ENCODE measurements at places on chromosomes 7 and 10.

- peak; percentile 36 for DNase-seq
Measured at GRCh38 chr7:151381348-151382078, 28.3 kb downstream of the WDR86 start.

DNA sequence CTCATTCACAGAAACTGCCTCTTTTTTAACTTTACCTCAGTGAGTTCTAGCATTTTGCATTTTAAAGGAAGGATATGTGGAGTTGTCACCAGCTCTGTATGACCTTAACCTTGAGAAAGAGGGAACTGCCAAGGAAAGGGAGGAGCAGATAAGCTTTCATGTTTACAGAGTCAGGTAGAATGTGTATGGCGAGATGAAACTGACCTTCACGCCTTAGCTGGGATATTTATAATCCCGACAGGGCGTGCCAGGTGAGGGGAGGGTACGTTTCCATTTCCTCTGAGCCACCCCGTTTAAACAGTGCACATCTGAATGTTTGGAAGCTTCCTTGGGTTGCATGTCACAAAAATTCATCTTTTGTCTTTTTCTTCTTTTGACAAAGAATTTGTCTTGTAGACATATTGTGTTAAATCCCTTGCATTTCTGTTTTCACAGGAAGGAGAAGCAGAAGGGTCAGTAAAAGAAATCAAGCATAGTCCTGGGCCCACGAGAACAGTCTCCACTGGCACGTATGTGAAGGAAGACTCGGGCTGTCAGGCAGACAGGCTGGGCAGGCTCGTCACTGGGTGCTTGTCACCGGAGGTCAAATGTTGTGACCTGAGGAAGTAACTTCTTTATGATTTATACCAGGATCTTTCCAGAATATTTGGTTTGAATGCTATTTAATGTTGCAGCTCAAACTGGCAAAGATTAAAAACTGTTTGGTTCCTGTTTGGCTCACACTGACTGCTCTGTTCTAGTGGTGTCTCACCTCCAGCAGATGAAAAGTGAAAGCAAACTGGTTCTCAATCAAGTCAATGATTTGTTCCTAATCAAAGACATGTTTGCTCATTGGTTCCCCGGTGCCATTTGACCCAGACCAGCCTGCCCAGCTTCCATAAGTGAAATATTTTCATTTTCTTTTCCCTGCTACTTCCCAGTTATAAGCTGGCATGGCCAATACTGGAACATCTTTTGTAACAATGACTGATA, 16.2 kb downstream of the OPTN start:
- no peak for DNase-seq

GRCh38 chr7:23120106-23120505, 14.5 kb downstream of the KLHL7 start:
- DNase-seq, result no peak

DNA sequence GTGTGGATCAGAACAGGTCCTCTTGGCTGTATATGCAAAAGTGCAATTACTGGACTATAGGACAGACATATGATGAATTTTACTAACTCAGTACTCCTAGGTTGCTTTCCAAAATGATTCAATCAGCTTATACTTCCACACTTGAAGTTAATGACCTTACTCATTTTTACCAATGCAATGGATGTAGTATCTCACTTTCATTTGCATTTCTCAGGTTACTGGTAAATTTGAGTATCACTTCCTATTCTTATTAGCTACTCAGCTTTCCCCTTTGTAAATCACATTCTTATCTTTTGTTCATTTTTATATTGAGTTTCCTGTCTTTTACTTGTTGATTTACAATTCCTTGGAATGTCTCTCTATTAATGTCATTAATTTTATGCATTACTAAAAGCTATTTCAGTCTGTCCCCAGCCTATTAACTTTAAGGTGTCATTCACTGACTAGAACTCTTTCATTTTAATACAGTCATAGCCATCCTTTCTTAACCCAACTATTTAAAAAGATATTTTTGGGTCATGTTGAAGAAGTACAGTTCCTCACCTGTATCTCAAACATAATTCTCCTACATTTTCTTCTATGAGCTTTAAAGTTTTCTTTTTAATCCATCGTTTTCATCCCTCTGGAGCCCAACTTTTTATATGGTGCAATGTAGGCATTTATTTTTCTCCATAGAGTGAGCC, 88.6 kb downstream of the VIM start:
- DNase-seq, result no peak

GRCh38 chr7:91824201-91824600, 56.3 kb downstream of the MTERF1 start:
- no peak for DNase-seq

GRCh38 chr7:128738570-128739047, 550 bp upstream of the CALU start:
- no peak for DNase-seq

DNA sequence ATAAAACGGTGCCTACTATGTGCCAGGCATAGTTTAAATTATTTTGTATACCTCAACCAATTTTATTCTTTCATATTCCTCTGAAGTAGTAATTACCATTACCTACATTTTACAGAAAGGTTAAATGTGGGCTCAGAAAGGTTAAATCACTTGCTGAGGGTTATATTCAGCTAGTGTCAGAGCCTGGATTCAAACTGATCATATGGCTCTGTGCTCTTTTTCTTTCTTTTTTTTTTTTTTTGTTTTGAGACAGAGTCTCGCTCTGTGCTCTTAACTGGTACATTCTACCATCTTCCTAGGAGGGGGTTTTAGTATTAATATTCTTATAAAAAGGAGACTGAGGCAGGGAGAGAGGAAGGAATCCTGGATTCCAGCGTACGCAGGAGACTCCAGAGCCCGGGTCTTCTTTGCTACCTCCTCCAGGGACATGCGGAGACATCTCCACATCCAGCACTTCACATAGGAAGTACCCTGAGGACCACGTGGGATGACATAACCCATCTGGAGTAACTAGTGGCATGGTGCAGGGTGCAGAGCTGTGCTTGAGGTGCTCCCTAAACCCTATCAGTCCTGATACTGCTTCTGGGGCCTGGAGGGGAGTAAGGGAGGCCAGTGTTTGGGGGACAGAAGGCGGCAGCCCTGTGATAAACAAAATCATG, 29.6 kb upstream of the ATXN7L1 start:
- no peak for DNase-seq

DNA sequence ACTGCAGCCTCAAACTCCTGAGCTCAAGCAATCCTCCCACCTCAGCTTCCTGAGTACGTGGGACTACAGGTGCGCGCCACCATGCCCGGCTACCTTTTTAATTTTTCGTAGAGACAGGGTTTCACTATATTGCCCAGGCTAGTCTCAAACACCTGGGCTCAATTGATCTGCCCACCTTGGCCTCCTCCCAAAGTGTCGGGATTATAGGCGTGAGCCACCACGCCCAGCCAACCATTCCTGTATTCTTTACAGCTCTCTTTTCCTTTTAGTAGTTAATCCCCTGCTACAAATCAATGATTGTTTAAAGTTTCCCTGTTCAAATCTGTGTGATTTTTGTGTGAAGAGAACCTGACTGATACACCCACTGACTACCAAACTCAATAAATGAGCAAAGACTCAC, 75.4 kb upstream of the SVIL start:
- no peak for DNase-seq

GRCh38 chr7:24388212-24388611, 104.2 kb downstream of the NPY start:
- no peak for DNase-seq

- no peak for DNase-seq
Measured at GRCh38 chr7:127448566-127448965, 56.1 kb upstream of the ZNF800 start.

DNA sequence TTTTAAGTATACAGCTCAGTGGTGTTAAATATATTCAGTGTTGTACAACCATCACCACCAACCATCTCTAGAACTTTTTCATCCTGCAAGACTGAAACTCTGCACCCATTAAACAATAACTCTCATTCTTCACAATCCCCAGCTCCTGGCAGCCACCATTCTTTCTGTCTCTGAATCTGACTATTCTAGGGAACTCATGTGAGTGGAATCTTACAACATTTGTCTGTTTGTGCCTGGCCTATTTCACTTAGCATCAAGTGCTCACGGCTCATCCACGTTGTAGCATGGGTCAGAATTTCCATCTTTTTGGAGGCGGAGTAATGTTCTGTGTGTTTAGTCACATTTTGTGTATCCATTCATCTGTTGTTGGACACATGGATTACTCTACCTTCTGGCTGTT, 40.8 kb upstream of the PFKFB3 start:
- DNase-seq, result no peak

DNA sequence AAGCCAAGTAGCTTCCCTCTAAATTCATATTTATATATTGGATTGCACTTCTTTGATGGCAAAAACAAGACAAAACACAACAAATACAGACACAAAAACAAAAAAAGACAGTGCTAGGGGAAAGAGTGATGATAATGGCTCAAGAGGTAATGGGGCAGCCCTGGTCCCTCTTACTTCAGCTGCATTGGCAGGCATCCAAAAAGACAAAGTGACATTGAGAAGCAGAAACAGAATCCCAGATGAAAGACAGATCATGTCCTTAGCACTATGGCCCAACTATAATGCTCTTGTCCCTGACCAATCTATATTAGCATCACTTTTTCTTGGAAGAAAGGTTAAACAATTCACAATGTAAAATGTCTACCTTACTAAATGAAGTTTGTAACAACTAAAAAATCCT, 76.2 kb downstream of the GPR85 start:
- no peak for DNase-seq

GRCh38 chr7:101833799-101834198, 16.4 kb downstream of the CUX1 start:
- no peak for DNase-seq

DNA sequence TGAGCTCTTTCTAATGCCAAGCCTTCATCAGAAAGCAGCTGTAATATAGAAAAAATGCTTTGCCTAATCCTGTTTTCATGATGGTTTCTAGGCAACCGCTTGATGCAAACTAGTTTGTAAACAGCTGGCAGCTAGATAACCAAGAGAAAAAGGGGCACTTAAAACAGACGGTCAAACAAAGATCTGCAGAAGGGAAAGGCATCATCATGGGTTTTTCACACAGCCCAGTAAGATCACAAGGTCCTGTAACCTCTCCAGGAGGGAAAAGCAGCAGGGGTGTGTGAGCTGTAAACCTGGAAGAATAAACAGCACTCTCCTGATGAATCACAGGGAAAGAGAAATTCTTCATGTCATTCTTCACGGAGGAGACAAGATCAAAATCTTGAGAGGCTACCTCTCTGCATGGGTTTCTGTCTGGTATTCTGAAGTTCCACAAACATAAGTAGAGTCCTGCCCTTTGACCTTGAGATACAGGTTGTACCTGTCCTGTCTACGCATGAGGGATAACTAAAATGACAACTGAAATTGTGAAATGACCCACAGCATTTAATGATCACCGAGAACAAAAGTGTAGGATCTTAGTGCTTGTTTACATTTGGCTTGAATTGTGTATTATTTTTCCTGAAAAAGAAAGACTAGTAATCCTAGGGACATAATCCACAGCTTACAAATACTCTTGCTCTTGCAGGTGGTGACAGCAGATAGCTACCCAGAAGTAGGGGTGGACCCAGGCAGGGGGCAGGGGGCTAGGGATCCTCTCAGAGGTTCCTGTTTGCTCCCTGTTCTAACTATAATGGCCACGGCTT, 48.0 kb downstream of the CREB3L2 start:
- DNase-seq, result no peak

DNA sequence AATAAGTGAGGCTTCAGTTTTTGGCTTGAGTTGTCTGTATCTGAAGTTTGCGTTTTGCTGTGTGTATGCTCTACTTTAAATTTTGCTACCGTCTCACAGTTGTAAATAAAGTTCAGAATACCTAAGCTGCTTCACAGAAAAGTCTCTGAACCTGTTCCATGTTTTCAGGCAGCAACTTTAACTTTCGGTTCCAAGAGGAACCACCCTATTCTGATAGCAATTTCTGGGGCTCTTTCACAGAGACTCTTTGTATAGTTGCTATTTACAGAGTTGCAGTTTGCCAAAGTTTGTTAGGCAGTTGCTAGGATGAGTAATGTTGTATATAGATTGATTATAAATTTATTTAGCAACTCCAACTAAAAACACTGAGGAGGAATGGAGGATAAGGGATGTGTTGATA, 5.7 kb downstream of the FAM221A start:
- DNase-seq, result no peak

DNA sequence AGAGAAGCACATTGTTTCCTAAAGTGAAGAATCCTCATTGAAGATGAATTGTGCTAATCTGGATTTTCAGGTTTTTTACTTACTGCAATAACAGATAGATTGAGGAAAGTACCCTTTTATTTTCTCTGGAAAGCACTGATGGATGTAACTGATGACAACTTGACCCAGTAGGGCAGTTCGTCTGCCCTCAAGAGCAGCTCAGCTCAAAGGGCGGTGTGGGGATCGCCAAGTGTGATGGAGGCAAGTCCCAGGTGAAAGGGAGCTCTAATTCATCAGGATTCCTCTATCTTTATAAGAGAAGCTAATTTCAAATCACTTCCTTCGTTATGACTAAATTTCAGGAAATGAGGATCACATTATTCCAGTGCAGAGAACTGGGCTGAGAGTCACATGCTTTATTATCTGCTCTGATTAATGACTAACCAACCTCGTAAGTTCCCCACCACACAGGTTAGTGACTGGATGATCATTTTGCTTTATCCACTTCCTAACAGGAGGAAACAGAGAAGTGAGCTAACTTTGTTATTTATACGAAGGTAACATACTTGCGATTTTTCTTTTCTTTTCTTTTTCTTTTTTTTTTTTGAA, 98.8 kb downstream of the PFKFB3 start:
- no peak for DNase-seq

GRCh38 chr10:69057951-69058297, 30.0 kb upstream of the SRGN start:
- no peak for DNase-seq

DNA sequence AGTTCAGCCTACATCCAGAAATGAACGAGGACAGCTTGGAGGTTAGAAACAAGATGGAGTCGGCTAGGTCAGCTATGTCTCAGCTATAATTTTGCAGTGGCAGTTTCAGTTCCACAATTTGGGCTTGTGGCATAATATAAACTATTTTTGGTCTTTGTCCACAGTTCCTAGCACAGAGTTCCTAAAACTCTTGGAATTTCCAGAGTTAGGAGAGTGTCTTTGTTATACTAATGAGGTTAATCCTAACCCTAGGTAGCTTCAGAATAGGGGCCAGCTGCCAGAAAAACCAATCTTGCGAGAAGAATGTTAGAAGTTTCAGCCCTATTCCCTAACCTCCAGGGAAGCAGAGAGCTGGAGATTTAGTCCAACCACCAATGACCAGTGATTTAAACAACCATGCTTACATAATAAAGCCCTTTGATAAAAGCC, 131.9 kb downstream of the AKR1D1 start:
- DNase-seq, result no peak

DNA sequence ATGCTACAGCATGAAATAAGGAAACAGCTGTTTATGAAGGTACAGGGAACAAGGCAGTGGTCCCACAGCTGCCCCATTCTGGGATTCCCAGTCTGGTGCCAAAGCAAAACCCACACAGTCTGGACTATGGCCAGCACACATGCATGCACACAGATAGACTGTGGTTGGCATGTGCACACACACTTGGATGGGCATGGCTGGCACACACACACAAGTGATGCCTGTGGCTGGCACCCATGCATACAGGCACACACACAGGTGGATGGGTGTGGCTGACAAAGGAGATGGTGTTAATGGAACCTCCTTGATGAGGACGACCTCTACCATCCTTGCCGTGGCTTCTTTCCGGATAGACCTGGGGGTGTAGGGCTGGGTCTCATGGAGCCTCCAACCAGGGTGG, 114.0 kb upstream of the LYZL2 start:
- DNase-seq, result no peak

- peak; percentile 82 for DNase-seq
Measured at GRCh38 chr10:119413471-119414080, 128.9 kb downstream of the RGS10 start.
